Karpas-422 (cell line): ENCODE measurements at places on chromosomes 7 and 10.
A peak's percentile ranks its signal among the peaks of the same experiment; 100 is the strongest.

DNA sequence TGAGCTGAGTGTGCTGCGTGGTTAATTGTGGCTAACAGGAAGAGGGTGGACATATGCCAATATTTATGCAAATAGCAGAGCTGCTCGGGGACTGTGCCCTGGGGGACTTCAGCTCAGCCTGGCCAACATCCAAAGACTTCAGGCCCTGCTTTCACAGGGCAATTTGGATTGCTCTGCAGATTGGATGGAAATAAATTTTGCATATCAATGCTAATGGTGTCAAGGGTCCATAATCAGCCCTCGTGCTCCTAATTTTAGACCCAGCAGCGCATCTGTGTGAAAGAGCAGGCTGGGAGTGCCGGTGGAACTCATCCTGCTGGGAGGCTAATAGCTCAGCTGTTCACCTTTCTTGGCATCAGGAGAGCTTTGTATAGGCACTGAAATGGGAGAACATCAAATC lies 270.1 kb downstream of the TCERG1L start:
- no peaks in the 10 kb centered on the region; the same call in 1 of the 2 replicates for H3K36me3 ChIP-seq
- H3K27me3 ChIP-seq: no peaks in the 10 kb centered on the region
- H3K27ac ChIP-seq: no peak overlapping the region
- peak overlapping the region; percentile 33; the same call in 1 of the 2 replicates for H3K4me3 ChIP-seq

DNA sequence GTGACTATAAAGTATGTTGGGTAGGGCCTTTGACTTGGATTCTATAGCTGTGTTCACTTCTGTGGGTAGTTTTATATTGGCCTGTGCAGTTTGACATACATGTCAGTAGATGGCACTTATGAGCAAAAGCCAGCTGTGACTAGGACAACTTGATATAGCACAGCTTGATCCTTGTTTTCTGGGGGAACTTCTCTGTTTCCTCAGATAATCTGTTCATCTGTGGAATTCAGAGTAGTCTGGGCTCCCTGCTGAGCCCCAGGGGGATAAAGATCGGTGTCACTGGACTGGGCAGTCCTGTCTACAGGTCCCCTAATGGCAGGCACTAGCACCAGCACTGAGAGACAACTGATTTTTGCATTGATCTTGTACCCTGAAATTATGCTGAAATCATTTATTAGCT lies 25.4 kb downstream of the CYP2C9 start:
- no peak overlapping the region for H3K27ac ChIP-seq
- H3K4me1 ChIP-seq: no peaks in the 10 kb centered on the region
- no peaks in the 10 kb centered on the region for H3K27me3 ChIP-seq

- no peak overlapping the region for H3K27ac ChIP-seq
- H3K4me1 ChIP-seq: no peaks in the 10 kb centered on the region
- no peaks in the 10 kb centered on the region for H3K27me3 ChIP-seq
- no peak for DNase-seq
Measured at GRCh38 chr7:95421847-95422444, 12.9 kb downstream of the PON2 start.

- H3K4me1 ChIP-seq: no peaks in the 10 kb centered on the region
- no peaks in the 10 kb centered on the region for H3K27me3 ChIP-seq
- no peak overlapping the region for H3K27ac ChIP-seq
- no peak overlapping the region for H3K4me3 ChIP-seq
- H3K36me3 ChIP-seq: no peaks in the 10 kb centered on the region
Measured at GRCh38 chr10:21764466-21765189, 230.6 kb downstream of the MLLT10 start.

- no peaks in the 10 kb centered on the region for H3K36me3 ChIP-seq
- no peak overlapping the region for H3K27ac ChIP-seq
- no peak overlapping the region for H3K4me3 ChIP-seq
Measured at GRCh38 chr10:118173296-118173695, 126.6 kb upstream of the RAB11FIP2 start.
